ENCODE measurements at places on chromosomes 2 and 18.

GRCh38 chr2:114442510-114442909, at the start of gene DPP10:
Gene DPP10 (plus strand): TSS chr2:114442641.
- no peak for DNase-seq

DNA sequence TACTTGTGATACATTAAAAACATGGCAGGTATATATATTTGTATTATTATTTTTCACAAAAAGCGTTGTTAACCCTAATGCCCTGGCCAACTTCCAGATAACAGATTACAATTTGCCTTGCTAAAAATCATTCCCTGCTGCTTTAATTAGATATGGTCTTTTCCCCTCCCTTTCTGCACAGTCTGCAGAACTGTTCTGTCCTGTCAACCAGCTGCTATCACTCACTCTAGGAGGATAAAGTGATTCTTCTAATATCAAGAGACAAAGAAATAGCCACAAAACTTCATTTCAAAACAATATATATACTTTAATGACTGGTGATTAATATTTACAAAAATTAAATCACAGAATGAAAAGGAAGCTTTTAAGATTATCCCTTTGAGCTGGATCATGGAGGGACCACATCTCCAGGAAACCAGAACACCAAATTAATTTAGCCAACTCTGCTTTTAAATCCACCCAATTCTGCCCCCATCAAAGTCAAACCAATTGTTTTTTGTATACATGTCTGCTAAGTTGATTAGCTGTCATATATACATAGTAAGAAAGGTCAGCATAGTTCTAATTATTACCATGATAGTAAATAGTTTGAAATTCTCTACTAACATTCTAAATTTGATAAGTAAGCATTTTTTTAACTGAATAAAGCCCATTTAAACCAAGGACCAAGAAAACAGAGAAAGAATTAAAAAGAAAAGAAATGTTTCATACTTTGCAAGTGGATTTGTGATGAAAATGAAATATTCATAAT, 55.7 kb downstream of the RND3 start:
- no peak for DNase-seq

DNA sequence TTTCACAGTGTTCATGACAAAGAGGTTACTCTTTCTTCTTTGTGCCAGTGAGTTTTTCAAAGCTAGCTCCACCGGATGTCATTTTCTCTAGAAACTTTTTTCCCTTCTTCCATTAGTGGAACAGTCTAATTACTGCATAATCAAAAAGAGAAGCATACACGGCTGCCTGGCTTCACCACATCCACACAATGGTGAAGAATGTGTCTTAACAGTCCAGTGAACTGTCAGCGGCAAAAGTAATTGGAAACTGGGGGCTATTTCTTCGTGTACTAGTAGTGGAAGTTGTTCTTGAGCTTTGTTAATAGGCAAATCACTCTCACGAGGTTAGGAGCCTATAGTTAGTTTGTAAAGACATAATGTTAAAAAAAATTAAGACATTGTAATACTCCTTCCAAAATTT, 32.9 kb upstream of the PIK3C3 start:
- DNase-seq = no peak

DNA sequence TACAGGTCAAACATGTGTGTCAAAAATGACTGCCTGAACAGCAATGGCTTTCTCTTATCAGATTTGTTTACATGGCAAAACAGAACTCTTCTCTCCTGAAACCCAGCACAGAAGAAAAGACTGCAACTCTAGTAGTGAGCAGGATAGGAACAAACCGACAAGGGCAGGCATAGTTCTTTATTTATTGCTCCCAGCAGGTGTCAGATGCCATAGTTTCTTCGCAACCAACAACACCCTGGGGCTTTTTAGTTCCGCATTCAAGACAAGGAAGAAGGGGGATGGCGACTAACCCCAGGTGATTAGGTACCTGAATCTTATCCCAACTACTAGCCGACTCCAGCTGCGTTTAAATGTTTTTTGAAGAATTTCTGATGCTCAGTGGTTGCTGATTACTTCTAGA, 367.5 kb upstream of the FIGN start:
- DNase-seq = no peak

GRCh38 chr2:95166065-95166763, 605 bp downstream of the ZNF2 start:
- no peak for DNase-seq

- DNase-seq = no peak
Observed at GRCh38 chr2:46674488-46674887, 195.1 kb downstream of the TMEM247 start.

GRCh38 chr2:17892770-17893534, 14.5 kb downstream of the KCNS3 start:
- no peak for DNase-seq

DNA sequence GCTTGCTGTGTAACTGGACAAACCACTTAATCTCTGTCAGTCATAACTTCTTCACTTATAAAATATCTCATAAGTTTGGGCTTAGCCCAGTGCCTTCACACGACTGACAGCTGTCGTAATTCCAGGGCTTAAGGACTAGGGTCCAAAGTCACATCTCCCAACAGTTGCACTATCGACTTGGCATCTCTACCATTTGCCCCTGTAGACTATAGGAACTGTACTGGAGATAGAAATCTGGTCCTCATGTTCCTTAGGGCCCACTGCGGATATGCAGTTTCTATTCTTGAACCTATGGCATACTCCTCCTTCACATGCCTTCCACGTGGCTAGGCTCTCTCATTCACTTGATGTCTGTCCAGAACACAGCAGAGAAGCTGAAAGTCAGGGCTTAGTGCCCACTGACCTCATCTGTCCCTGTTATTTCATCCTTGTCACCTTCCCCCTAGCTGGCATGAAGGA, 2.7 kb downstream of the ABHD1 start:
- DNase-seq = no peak

- DNase-seq = no peak
Observed at GRCh38 chr18:76203552-76203951, 291.5 kb downstream of the ZNF516 start.

DNA sequence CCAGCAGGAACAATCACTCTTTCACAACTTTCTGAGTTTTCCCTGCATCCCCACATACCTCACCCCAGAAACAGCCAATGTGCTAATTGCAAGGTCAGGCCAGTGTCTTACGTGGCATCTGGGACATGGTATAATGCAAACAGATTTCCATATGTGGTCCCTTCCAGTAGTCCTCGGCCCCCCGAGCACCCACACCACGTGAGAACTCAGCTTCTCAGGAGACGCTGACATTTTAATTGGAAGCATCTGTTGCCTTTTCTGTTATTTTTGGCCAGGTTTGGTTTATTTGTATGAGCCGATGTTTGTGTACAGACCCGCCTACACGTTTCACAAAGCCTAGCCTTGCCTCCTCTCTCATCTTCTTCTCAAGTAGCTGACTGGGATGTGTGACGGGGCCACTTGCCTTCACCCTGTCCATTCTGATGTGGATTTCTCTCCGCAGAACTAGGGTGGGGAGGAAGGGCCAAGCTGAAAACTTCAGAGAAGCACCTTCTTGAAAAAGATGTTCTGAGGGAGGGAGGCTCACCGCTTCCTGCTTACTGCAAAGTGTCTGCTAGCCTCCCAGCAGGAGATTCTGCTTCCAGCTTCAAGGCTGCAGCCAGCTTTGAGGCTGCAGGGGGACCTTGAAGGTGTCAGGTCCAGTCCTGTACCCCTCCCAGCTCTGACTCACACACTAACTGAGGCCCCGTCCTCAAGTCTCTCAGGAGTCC, 109.6 kb upstream of the SLC14A2 start:
- no peak for DNase-seq
